Natural killer cell (primary cell): ENCODE measurements at places on chromosomes 3 and 15. TPM values are rescaled to one million over a fixed set of nuclear protein-coding genes. Genes with fewer than 3 reads are reported as not detected.

ABHD17C gene
- 2.4 TPM for total RNA-seq

UBE2E1 gene
- 80.0 TPM for total RNA-seq

CAMK2N2 gene
- total RNA-seq: 0.71 TPM

GRK7 gene
- total RNA-seq: 0.16 TPM

TMEM158 gene
- 0.40 TPM for total RNA-seq

NEK10 gene
- 0.68 TPM for total RNA-seq

SAMMSON gene
- total RNA-seq: not detected

GPR27 gene
- not detected for total RNA-seq

CACNA2D3 gene
- not detected for total RNA-seq

RASGRP1 gene
- 122 TPM for total RNA-seq

GPR176 gene
- total RNA-seq: not detected

SLC41A3 gene
- 27.1 TPM for total RNA-seq

PPM1L gene
- total RNA-seq: 52.6 TPM

HGD gene
- 2.5 TPM for total RNA-seq

MELTF gene
- 4.0 TPM for total RNA-seq

SOX14 gene
- total RNA-seq: not detected

CATSPER2 gene
- 6.5 TPM for total RNA-seq

CHL1 gene
- not detected for total RNA-seq

TTLL13 gene
- total RNA-seq: 0.18 TPM

ADGRG7 gene
- not detected for total RNA-seq

AGBL1 gene
- total RNA-seq: not detected

ARL14 gene
- not detected for total RNA-seq
